ENCODE measurements at places on chromosomes 1 and 21.

- DNase-seq: no peak
Observed at GRCh38 chr21:43712268-43712942, 6.5 kb upstream of the PDXK start.

DNA sequence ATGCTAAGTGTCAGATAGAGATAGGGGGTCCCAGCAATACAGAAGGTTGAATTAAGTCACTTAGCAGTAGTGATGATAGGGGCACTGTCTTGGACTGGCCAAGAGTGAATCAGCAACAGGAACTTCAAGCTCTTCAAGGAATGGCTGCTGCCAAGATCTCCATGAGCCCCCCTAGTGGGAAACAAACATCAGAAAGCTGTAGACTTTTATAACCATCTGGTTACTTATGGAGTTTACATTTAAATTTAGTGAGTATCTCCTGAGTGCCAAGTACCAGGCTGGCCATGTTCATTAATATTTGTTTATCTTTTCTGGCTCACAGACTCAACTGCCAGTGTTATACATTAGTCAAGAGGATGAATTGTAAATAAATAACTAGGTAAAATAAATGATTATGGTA is 327.3 kb downstream of the TTLL7 start:
- DNase-seq: no peak

DNA sequence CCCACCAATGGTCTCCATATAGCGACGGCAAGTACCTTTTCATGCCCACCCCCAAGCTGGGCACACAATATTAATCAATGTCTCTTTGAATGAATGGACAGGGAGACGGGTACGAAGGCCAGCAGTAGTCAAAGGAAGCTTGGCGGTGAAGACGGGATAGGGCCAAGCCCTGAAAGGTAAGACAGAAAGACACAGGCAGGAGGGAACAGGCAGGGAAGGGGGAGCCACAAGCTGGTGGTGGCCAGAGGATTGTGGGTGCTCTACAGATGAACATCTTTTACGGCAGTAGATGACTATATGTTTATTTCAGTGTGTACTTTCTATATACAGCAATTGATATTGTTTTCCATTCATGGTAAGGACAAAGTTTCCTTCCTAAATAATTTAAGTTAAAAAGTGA is 16.3 kb downstream of the CAPZB start:
- no peak for DNase-seq

- DNase-seq: no peak
Observed at GRCh38 chr1:219075121-219075879, 98.4 kb upstream of the LYPLAL1 start.

DNA sequence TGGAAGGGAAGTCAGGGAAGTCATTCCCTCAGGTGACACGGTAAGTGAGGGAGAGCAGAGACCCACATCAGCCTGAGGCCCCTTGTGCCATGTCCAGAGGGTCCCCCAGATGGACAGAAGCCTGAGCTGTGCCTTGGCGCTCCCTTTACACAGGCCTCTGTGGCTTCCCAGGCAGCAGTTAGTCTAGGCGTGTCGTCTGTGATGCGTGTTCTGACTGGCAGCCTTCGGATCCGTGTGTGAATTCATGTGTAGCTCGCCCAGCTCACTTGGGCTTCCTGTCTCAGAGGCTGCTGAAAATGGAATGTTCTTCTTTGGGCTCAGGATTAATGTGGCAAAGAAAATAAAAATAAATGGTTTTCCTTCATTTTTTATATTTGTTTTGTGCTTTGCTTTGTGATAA is 28.3 kb downstream of the PRMT2 start:
- no peak for DNase-seq

DNA sequence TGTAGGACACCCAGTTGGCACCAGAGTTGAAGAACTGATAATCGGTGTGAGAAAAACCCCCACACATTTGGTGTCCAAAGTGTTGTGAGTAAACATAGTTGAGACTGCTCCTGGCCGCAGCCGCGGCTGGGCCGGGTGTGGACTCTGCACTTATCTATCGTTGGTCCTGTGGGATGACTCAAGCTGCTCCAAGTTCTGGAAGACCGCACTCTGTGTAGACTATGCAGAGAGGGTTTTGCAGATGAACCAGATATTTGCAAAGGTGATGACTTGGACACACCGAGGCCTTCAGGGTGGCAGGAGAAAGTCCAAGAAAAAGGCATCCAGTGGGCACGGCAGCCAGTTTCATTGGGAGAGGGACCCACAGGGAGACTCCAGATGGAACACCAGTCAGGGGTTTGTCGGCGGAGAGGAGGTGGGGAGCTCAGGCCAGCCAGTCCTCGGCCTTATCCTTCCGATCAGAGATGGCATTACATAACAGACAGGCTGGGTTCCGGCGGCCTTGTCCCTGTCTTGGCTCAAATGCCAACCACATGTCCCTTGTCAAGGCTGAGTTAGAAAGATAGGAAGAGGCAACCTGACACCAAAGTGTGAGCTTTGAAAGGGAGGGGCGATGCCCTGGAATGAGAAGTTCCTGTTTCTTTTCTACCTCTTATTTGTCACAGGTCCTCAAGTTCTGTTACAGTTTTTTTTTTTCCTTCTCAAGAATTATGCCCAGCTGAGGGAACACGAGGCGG is 21.1 kb downstream of the C2CD2 start:
- DNase-seq: no peak

DNA sequence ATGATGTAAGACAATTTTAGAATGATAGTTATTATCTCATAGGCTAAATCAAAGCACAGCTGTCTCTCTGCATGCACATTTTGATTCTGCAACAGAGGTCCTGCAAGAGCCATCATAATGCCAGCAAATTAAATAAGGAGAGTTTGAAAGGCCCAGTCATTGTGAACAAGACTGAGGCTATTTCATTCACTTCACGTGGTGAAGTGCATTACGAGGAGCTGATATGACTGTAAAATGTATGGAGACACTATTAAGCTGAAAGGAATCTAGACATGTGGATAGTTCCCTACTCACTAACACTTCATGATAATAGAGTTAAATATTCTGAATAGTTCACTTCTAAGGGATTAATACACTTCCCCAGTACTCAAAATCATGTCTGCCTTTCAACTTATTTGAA is 299.0 kb downstream of the SMYD3 start:
- no peak for DNase-seq

GRCh38 chr1:163076981-163077761 is 8.0 kb downstream of the RGS4 start:
- DNase-seq: no peak

GRCh38 chr1:22886211-22886610 is 86.5 kb downstream of the LACTBL1 start:
- no peak for DNase-seq

DNA sequence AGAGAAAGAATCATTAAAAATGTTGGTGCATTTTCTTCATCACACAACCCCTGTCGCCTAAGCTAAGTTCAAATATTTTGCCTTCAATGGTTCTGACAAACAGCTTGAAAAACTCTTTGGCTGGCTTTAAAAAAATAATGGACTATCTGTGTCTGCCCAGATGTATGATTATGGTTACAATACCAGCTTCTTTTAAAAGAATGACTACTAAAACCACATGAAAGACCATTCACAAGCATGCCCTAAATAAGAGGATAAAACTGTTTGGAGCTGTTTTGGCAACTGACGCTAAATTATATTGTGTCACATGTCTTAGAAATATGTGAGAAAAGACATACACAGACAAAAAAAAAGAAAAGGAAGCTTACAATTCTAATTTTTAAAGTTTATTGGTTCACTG is 23.7 kb upstream of the PLPPR4 start:
- no peak for DNase-seq

DNA sequence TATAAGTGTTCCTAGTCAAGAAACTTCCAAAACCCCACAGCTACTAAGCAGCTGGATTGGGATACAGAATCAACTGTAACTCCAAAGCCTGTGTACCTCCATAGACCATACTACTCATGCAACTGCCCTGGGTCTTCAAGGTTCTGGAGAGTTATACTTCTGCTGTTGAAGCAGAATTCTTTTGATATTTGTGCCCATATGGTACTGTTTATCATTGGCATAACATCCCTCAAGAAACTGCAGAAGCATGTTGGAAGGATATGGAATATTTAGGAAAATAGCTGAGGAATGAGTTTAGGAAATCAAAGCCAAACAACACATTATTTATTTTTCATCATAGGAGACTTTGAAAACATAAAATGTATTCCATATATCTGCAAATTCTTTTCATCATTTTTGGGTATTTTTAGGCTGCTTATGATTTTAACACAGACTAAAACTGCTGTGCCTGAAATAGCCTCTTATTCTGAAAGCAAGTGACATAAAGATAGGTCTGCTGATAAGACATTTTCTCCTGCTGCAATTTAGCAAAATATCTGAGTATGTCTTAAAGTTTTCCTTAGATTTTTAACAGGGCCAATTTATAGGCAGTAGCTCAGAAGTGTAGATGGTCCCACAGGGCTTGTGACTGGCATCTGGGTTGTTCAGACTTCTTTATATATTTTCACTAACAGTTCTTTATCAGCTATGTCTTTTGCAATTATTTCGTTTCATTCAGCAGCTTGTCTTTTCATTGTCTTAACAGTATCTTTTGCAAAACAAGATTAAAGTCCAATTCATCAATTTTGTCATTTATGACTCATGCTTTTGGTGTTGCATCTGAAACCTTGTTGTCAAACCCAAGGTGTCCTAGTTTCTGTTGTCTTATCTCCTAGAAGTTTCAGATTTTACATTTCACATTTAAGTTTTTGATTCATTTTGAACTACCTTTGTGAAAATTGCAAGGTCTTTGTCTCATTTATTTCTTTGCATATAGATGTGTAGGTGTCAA is 41.1 kb upstream of the ZNF124 start:
- DNase-seq: no peak

DNA sequence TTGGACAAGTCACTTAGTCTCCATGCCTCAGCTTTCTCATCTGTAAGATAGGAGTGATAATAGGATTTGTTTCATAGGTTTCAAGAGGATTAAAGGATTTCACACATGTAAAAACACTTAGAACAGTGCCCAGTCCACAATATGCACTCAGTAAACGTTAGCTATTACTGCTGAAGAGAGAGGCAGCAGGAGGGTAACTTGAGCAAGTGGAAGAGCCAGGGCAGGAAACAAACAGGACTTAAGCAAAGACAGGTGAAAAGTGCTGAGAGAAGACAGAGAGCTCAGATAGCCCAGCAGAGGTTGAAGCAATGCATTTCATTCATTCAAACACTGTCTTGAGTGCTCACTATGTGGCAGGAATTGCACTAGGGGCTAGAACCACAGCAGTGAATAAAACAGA is 21.1 kb upstream of the H3-3A start:
- no peak for DNase-seq

DNA sequence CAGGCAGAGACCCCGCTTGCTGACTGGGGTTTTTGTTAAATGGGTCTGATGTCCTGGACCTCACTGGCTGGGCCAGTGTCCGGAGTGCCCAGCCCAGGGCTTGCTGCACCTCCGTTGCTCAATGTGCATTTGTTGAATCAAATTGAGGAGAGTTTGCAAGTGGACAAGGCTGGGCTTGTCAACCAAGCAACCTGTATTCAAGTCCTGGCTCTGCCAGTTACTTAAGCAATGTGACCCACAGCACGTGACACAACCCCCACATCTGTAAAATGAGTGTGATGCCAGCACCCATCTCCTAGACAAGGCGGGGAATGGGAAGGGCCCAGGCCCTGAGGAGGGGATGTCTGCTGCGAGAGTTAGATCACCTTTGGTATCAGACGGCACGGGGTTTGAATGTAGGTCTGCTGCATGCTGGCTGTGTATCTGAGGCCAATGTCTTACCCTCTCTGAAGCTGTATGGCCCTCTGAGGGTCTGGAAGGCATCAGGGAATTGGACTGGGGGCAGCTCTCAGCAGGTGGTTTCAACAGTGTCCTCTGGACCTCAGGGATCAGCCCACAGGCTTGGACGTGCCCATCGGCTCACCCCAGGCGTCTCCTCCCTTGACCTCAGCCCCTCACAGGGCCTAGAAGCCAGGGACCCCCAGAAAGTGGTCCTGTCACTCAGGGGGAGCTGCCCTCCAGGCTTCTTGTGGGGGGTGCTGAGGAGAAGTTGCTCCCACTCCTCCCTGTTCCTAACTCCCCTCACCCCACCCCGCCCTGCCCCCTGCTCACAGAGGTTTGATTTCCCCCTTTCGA is 51.0 kb upstream of the RUNX3 start:
- DNase-seq: no peak

Data from midbrain (tissue), 1 donor.